ENCODE measurements at places on chromosomes 2 and 18.

DNA sequence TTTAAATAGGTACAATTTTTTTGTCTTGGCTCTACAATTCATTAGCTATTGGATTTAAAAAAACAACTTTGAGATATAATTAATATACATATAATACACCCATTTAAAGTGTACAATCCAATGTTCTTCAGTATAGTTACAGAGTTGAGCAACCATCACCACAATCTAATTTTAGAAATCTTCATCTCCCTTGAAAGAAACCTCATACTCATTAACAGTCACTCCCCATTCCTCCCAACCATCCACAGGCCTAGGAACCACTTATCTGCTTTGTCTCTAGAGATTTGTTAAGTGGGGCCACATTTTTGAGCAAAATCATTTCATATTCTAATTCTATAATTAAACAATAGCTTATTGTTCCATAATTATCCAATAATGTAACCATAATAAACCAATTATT lies 32.6 kb downstream of the MRPL33 start:
- no peak for DNase-seq

DNA sequence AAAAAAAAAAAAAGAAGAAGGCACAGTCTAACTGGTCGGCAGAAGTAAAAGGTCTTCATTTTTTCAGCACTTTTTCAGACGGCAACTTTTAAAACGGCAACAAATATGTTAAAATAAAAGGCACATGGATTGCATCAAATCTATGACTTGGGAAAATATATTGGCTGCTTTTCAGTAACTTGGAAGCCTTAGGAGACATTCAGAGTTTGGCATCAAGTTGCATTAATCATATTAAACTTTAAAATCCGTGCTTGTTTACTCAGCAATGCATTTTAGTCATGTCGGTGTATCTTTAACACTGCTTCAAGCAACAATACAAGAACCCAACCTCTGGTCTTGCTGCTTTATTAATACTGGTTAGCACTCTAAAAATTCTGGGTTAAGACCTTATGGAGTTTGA lies 111.1 kb downstream of the MEP1B start:
- DNase-seq, result no peak

- no peak for DNase-seq
Observed at GRCh38 chr2:132909427-132909826, 239.4 kb upstream of the LYPD1 start.

- DNase-seq, result no peak
Observed at GRCh38 chr2:224986477-224986876, 55.8 kb downstream of the DOCK10 start.

DNA sequence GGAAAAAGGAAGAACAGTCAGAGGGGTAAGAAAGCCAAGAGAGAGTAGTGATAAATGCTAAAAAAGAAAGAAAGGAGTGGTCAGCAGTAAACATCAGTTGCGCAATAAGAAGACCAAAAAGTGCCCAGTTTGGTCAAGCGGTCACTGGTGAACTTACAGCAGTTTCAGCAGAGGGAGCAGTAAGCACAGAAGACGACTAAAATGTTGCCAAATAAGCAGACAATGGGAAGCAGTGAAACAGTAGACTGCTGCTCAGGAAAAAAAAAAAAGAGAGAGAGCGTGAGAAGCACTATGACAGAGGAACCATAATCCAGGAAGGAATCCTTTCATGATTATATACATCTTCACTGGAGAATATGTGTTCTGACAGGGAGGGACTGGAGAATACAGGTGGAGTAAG lies 45.8 kb downstream of the DNAJC10 start:
- no peak for DNase-seq

- DNase-seq, result no peak
Observed at GRCh38 chr2:146584316-146584715, 1260.5 kb upstream of the ACVR2A start.

- DNase-seq, result no peak
Observed at GRCh38 chr2:45860136-45861121, 209.0 kb downstream of the PRKCE start.

DNA sequence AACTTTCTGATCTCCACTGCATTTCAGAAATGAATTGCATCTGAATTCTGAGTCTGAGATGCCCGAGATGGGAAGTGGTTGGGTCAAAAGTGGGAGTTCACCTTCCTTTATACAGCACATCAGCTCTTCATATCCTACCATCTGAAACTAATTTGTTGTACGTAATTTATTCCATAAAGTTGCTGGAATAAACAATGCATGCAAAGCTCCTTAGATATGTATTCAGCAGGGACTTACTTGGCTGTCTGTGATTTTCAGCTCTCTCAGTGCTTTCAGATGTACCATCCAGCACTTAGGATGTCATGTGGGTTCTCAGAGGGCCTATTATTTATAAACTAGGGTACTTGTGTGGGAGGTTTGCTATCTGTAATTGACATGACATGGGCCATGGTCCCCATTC lies 46.9 kb upstream of the EFEMP1 start:
- DNase-seq, result no peak
